Fibroblast of skin of left quadriceps (primary cell): ENCODE measurements at places on chromosomes 4 and X.

- DNase-seq: no peak
Observed at GRCh38 chr4:42347076-42347475, 50.2 kb upstream of the SHISA3 start.

- no peak for DNase-seq
Observed at GRCh38 chrX:32987142-32987541, 224.2 kb downstream of the DMD start.

- DNase-seq: peak; percentile 61
Observed at GRCh38 chr4:82865592-82865991, 25.4 kb downstream of the SEC31A start.

DNA sequence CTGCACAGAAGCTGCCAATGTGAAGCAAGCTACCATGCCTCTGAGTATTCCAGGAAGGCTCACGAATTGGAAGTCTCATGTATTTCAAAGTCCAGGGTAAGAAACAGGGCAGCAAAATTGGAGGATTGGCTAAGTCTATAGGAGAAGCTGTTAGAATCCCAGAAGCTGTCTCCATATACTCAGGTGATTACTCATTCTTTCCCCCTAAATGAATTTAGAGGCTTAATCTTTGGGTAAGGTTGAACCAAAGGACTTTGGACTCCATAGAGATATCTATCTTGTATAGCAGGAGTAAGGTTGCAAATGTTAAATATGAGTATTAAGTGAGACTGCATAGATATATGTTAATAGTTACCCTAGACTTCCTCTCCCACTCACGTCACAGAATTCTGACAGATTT, 36.3 kb downstream of the STBD1 start:
- DNase-seq: no peak

DNA sequence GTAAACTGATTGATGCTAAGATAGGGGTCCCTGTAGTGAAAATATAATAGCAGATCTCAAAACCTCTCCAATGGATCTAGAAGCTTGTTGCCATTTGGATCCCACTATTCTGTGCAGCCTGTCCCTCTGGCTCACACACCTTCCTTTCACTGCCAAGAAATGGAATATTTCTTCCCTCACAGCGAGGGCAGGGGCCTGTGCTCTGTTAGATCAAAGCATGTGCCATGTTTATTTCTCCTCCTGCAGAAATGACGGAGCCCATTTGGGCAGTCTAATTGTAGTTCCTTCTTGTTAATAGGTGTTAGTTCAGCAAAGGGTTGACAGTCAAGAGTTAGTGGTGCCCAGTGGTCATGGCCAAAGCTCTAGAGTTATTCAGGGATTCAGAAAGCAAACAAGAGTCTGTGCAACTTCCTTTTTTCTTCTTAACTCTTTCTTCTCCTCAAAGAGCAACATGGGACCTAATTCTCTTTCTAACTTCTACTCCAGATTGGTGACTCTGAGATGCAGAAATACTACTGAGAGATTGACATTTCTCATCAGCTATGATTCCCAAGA, 106.8 kb downstream of the STOX2 start:
- DNase-seq: no peak

DNA sequence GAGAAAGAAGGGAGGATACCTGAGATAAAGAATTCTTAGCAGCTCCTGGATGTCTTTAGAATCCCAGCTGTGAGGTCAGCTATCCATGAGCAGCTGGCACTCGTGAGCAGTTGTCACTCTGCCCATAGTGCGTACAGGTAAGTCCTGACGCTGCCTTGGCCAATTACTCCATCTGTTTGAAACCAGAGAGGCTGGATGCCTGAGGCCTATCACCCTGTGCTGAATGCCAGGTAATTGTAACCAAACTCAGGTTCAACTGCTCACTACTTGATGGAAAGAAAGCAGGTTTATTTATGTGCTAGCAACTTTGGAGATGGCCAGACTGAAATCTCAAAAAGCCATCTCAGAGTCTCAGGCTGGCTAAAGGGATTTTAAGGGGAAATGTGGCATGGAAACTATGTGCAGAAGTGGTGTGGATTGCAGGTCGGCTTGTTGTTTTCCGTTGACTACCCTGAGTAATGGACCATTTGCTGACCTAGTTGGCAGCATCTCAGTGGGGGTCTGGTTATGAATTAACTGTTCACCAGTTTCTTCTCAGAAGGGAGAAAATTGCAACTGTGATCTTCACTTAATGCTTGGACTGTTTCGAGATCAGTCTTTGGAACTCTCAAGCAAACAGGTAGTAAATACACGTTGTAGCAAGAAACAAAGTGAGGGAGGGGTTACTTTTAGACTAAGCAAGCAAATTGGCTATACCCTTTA, 1614.0 kb upstream of the PCDH10 start:
- DNase-seq: no peak

- DNase-seq: peak; percentile 5
Observed at GRCh38 chrX:11129534-11130105, 18.5 kb downstream of the HCCS start.

DNA sequence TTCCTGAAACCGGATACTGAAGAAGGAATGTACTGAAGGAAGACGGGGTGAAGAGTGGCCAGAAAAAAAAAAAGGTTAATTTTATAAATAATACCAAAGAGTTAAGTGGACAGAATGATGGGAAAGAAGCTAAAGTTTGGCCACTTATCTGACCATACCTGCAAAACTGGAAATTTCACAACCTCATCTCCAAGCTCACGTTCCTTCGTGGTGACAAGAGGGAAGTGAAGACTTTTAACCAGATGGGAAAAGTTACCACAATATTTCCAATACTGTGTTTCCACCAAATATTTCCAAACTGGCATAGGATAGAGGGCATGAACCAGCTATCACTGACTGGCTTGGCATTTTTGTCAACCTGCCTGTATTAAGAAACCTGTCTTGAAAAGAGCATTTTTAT, 56.4 kb downstream of the MAML3 start:
- no peak for DNase-seq

- DNase-seq: no peak
Observed at GRCh38 chrX:16429406-16429805, 220.6 kb upstream of the S100G start.

- DNase-seq: no peak
Observed at GRCh38 chr4:48653217-48654014, 126.7 kb downstream of the FRYL start.

DNA sequence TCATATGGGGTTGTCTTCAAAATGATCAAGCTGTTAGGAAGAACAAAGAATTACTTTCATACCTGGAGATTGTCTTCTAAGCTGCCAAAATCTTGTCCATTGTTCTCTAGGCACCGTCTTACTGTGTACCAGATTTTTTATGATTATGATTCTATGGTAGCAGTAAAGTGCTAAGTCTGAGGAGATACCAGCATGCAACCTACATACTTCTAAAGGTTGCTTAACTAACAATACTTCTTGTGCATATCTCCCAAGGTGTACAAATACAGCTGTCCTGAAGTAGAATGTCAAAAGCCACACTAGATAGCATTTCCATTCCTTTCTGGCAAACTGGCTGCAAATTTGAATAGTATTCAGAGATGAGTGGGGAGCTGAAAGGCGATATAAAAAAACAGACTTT, 62.6 kb upstream of the FBXW7 start:
- no peak for DNase-seq

- no peak for DNase-seq
Observed at GRCh38 chrX:42220083-42220482, 296.7 kb upstream of the CASK start.

GRCh38 chrX:136497556-136498052, at the start of gene HTATSF1:
Gene HTATSF1, plus strand, starts transcription at chrX:136497592. Its CDS starts 93 bp downstream, at chrX:136497685.
- no peak for DNase-seq

- no peak for DNase-seq
Observed at GRCh38 chrX:105190252-105190853, 30.1 kb downstream of the TEX13A start.

DNA sequence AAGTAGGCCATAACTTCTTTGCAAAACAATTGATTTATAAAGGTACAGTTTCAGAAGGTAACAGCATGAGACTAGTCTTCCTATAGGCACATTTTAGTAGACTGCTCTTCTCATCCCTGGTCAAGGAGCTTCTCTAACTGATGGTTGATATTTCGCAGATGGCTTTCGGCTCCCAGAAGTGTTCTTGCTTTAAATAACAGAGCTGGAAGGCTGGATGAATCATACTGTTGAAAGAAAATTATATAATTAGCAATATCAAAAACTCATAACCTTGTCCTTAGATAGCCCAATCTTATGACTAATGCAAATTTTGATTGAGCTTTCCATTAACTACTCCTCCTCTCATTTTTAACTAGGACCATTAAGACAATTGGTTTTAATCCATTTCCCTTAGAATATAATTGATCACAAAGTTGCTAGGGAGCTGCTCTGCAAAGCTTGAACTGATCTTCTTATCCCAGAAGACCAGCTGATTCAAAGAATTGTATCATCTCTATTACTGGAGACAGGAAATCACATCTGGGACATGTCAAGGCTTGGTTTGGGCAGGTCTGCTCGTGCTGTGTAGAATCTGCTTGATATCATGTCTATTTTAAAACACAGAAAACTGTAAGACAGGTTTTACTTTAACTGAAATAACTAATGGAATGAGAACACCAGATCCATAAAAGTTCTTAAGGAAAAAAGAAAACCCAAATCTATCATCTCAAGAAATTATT, 38.6 kb downstream of the CENPU start:
- no peak for DNase-seq

DNA sequence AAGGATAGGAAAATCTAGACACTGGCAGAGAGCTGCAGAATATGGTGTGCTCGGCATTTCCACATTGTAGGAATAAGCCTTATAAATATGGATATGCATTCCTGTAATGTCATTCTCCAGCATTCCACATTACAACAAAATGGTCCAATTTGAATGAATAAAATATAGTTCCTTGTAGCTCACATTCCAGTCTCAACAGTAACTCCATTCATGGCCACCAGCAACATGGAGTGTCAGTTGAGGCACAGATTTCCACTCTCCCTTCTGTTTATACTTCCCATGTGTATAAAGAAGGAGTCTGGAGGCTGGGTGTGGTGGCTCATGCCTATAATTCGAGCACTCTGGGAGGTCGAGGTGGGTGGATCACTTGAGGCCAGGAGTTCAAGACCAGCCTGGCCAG, 84.5 kb downstream of the AASDH start:
- no peak for DNase-seq
